ENCODE measurements at places on chromosomes 4 and X. TPM values are rescaled to one million over a fixed set of nuclear protein-coding genes. Genes with fewer than 3 reads are reported as not detected.

The GPAT3 gene
- total RNA-seq, result 97.1 TPM

The GTPBP6 gene
- 15.3 TPM for total RNA-seq

The NAP1L3 gene
- 1.9 TPM for total RNA-seq

The KCTD8 gene
- not detected for total RNA-seq

The TMEM150C gene
- total RNA-seq, result 7.0 TPM

The PRDM8 gene
- total RNA-seq, result 0.05 TPM

DNA sequence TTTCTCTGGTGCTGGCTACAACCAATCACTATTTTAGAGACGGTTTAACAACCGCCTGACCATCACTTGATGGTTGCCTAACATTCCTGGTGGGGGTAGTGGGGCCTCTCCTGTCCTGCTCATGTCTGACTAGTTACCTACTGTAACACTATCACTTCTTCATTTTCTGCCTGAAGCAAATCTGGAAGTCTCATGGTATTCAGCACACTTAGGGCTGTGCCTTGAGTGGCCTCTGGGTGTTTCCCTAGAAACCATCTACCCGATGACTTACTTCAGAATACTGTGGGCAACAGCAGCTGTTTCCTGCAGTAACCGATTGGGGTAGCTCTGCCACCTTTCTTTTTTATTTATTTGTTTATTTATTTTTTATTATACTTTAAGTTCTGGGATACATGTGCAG, 880.1 kb upstream of the INTU start:
- DNase-seq, result no peak

DNA sequence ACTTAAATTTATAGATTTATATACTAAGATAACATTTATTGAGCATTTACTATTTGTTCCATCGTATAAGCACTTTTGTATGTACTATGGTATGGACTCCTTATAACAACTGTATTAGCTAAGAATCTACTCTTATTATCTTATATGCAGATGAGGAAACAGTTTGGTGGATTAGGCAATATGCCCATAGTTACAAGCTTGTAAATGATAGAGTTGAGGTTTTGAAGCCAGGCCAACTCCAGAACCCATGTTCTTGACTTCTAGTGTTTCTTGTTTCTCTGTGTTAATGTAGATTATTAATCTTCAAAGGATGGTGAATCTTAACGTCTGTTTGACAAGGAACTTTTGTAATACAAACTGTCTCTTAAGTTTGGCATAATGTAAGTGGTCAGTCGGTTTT, 71.3 kb downstream of the STIM2 start:
- DNase-seq, result no peak

GRCh38 chrX:23662187-23662586, 5.1 kb upstream of the PRDX4 start:
- no peak for DNase-seq

DNA sequence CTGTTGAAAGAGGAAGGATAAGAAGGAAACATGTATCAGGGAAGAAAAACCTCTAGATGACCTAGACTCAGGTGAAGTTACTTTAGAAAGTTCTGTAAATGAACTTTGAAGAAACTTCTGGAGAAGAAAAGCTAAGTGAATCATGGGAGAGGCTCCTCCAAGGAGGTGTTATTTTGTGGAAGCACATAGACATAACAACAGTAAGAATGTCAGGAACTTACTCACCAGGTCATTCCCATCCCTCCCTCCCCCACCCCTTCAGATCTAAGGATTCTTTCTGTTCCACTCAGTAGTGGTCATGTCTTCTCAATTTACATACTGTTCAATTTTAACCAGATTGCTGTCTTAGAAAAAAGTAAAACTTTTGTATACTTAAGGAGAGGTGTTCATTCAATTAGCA, 310.5 kb upstream of the DDX53 start:
- DNase-seq, result no peak

GRCh38 chr4:48642421-48643374, 137.4 kb downstream of the FRYL start:
- no peak for DNase-seq

Data from SK-MEL-5 (cell line).